ENCODE measurements at places on chromosomes 4 and X. TPM values are rescaled to one million over a fixed set of nuclear protein-coding genes. Genes with fewer than 3 reads are reported as not detected.

IL3RA gene
- total RNA-seq, result 21.9 TPM

GRCh38 chr4:140312100-140312499 is 61.3 kb upstream of the SCOC start:
- no peak for DNase-seq

GRCh38 chrX:53984895-53985294 is 59.4 kb downstream of the PHF8 start:
- DNase-seq, result no peak

GRCh38 chr4:73885574-73886267 is 16.5 kb downstream of the CXCL1 start:
- no peak for DNase-seq

- DNase-seq, result no peak
These were observed 127.8 kb downstream of the TET2 start for GRCh38 chr4:105274504-105274903.

DNA sequence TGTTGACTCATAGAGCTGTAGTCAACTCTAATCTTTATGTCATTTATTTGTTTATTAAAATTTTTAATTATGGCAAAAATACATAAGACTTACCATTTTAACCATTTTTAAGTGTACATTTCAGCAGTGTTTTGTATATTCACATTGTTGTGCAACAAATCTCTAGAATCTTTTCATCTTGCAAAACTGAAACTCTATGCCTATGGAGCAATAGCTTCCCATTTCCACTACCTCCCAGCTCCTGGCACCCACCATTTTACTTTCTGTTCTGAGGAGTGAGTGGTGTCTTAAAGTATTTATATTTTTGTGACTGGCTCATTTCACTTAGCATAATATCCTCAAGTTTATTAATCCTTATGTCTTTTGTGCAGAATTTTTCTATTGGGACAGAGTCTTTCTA is 181.0 kb downstream of the GPAT3 start:
- no peak for DNase-seq

GRCh38 chrX:116172976-116173375 is 2.4 kb downstream of the AGTR2 start:
- DNase-seq, result no peak

- DNase-seq, result no peak
These were observed 16.0 kb downstream of the IGFBP7 start for GRCh38 chr4:57093845-57094831.

DNA sequence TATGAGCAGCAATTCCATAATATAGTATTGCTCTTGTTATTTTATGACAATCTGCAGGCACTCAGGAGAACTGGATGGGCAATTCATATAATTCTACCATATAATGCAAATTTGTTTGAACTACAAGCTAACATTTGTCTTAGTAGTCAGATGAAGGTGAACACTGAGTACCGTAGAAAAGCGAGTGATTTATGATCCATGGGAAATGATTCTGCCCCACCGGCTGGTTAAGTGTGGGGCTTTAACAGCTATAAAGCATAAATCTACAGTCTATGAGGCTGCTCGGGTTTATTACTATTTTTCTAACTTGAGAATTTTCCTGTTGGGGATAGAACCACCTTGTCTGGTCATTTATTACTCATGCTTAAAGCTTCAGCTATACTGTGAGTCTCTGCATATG is 275.5 kb downstream of the PCDH10 start:
- no peak for DNase-seq

Data from aorta (tissue), 5 donors.